ENCODE measurements at places on chromosomes 3 and 15.

DNA sequence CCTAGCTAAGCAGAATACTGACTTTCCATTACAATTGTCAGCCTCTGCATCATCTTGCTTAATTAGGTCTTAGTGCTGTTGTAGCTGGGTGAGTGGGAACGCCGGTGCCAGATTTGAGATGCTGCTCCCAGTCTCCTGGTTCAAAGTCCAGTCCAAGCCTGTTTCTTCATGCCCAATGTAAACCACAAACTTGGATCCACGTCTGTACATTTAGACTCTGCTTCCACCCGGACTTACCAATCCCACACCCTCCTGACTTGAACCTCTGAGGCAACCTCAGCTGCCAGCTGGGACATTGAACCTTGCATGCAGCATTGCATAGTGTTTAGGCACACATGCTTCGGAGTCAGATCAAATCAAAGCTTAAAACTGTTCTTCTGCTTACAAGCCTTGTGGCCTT is 43.0 kb downstream of the BCL2L10 start:
- DNase-seq, result no peak

DNA sequence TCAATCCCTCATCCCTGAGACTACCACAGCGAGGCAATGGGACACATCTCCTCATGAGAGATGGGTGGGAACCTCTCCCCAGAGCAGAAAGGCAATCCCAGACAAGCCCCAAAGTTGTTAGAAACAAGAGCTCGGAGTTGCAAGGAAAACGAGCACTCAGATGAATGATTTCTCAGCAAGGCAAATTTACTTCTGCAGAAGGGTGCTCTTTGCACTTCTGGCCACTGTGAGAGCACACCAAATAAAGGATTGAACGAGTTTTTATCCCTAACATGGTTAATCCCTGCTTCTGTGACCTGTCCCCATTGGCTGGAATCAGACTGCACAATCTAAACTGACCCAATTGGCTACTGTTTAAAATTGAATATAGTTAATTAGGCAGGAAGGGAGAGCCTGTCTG is 339.1 kb upstream of the POU1F1 start:
- DNase-seq, result no peak

GRCh38 chr3:186413615-186414415 is 51.8 kb upstream of the DGKG start:
- DNase-seq, result no peak

- DNase-seq, result no peak
Observed at GRCh38 chr15:44633603-44634002, 29.9 kb downstream of the SPG11 start.

DNA sequence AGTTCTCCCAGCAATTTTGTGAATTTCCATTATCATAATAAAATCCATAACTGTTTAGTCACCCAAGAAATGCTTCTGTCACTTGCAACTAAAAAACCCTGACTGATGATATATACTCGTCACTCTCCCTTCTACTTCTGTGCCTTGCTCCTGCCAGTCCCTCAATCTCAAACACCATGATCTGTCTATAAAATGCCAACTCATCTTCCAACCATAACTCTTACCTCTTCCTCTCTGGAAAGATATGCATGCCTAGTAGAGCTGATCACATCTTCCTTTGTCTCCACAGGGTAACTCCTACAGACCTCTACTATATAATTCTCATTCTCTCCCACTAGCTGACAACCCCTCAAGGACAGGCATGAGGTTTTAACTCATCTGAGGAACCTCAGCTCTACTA is 5.2 kb upstream of the VEPH1 start:
- DNase-seq, result no peak

DNA sequence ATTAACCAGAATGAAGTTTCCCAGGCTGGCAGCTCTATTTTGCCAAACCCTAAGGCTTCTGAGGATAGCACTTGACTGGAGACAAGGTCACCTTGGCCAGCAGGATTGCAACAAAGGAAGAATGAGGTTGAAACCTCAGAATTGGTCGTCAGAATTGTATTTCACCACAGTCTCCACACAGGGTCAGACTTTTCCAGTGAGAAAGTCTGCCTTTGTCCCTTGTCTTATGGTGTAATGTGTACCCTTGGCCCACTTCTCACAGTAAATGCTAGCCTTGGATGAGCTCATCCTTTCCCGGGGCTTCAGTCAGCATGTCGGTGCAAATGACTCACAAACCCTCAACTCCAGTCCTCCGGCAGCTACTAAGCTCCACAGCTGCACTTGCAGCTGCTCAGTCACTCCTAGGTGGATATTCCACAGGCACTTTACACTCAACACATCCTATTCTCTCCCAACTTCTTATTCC is 19.7 kb downstream of the SSR3 start:
- no peak for DNase-seq

DNA sequence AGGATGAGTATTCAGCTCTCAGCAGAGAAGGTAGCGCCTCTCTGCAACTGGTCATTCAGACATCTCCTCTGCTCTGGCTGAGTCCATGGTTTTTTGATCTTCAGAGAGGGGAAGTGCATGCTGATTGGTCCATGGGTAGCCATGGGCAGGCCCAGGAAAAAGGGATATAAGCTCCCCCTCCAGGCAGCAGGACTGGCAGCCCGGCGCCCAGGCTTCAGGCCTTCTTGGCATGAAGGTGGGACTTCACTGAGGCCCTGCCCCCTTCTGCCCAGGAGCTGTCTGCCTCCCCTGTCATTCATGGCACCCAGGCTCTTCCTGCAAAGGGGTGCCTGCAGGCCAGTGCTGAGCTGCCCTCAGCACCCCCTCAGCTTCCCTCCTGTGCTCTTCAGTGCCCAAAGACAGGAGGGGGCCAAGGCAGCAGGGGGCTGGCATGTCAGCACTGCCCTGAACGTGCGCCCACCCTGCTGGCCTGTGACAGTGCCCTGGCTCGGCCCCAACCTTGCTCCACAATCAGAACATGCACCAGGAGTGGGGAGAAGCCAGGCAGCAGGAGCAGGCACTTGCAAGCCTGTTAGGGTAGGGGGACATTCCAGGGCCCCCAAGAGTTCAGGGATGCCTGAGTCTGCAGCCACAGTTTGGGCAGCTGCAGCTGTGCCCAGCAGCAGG is 13.8 kb upstream of the NR1I2 start:
- no peak for DNase-seq

DNA sequence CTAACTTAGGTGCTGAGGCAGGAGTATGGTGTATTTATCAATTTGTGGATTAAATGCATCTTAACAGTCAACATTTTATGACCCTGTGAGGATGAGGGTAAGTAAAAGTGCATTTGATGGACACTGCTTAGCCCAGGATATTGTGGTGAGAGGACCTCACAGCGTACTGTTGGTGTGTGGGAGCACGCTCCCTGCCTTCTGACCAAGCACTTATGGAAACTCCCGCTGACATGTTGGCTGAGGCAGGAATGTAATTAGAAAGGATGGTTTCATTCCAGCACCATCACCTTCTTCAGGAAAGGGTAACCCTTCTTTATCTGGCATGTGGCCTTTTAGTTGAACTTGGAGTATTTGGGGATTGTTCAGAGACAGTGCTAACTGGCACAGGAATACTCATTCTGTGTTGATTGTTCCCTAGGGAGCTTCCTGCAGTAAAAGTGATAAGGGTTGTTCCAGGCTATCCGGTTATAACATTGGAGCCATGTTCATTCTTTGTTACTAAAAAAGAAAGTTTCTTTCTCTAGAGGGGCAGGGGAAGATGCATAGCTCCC is 11.7 kb upstream of the FSTL1 start:
- DNase-seq, result no peak

DNA sequence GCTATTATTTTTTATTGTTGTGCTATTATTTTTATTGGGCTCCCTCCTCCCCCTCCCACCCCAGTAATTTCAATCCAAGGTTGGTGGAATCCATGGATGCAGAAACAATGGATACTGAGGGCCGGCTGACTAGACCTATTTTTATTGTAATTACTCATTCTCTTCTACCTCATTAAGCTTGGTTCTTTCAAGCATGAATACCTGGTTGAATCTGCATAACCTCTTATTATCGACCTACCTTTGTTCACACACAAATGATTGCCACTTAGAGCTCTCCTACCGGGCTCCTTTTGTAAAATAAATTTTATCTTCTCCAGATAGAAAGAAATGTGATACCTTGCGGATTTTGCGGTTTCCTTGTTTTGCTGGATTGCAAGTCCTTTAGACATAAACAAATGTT is 31.6 kb downstream of the BTD start:
- no peak for DNase-seq

DNA sequence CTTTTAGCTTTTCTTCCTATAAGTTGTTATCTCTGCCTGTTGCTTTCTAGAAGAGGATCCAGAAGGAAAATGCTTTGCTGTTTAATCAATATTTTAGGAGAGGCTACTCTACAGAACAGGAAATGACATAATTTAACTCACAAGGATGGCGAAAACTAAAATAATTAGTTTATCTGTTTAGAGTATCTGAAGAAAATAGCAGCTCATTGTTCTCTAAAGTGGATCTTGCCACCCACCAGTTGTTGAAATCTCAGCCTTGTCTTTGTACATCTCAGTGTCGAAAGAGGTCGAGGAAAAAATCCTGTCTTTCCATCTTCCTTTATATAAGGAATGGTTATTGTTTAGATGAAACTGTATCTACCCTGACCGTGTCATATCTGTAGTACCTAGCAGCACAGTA is 126.6 kb downstream of the ZNF609 start:
- DNase-seq, result no peak

GRCh38 chr3:50139308-50139707 is 15.8 kb upstream of the SEMA3F start:
- no peak for DNase-seq

DNA sequence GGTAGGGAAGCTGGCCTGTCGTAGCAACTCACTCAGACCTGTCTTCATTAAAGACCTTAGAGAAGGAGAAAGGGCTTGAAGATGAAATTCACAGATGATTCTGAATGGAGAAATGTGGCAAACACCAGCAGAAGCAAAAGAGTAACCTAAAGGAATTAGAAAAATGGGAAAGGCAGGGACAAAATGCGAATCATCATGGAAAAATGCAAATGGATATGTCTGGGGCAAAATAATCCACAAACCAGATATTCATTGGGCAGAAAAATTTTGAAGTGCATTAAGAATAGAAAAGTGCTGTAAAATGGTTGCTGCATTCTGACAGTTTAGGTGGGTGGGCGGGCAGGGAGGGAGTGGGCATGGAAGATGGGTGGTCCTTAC is 156.9 kb upstream of the RASGRP1 start:
- DNase-seq, result no peak

DNA sequence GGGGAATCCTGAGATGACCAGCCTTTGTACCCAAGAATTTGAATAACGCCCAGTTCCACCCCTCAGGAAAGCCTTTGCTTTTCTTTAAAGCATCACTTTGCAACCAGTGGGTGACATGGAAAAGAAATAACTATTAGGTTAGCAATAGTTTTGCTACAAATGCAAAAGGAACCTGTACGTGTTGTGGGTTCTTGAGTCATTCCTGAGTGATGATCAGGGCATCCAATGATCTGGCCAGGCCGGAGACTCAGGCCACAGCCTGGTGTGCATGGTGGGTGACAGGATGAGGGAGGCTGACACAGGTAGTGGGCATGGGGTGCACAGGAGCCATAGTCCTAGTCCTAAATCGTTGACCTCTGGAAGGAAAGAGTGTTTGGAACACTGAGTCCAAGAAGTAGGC is 321.4 kb upstream of the IL12A start:
- no peak for DNase-seq

GRCh38 chr3:36786921-36787890 is 22.9 kb upstream of the DCLK3 start:
- DNase-seq, result no peak

DNA sequence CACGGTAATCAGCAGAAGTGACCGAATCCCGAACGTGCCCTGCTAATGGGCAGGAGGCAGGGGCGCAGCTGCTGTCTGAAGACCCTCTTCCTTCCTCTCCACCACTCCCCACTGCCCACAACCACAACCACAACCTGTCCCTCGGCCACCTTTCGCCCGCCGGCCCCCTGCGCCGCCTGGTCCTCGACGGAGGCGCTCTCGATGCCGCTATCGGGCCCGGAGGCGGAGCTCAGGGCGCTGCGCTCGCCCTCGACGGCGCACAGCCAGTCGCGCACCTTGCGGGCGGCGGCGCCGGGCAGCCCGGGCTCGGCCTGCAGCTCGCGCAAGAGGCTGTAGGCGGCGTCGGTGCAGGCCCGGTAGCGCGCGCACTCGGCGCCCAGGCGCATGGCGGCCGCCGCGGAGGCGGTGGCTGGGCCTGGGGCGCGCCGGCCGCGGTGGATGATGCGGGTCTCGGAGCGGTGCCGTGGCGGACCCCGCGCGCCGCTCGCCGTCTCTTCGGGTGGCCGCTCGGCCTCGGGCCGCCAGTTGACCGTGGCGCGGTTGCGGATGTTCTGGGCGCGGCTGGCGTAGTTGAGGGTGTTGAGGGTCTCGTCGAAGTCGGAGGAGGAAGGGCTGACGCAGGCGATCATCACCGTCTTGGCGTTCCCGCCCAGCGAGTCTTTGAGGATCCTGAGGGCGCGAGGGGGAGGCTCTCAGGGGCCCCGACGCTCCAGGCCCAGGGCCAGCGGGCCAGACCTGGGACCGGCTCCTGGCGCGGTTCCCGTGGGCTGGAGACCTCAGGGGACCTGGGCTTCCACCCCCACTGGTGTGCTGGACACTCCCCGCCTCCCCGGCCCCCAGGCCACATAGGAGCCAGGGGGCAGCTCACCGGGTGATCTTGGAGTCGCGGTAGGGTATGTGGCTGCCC is 6.9 kb downstream of the KIF7 start:
- DNase-seq, result no peak

GRCh38 chr3:185824051-185825005 is 514 bp downstream of the IGF2BP2 start:
- no peak for DNase-seq

DNA sequence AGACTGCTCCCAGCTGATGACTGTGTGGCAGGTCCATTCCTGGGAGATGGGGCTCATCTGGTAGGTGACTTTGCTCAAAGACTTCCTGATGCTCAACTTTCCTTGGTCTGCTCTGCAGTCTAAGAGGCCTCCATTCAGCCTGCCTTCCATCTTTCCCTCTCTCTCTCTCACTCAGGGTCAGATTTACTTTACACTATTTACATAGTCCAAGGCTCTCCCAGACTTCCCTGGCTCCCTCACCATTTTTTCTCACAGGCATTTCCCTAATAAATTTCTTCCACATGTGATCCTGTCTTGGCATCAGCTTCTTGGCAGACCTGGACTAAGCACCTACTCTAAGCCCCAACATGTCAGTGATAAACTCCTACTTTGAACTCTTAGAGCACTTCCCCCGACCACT is 13.0 kb upstream of the PCCB start:
- no peak for DNase-seq

All from omental fat pad (tissue), 4 donors.